IPS-NIHi11 (cell line): ENCODE measurements at places on chromosomes 11 and 22.

DNA sequence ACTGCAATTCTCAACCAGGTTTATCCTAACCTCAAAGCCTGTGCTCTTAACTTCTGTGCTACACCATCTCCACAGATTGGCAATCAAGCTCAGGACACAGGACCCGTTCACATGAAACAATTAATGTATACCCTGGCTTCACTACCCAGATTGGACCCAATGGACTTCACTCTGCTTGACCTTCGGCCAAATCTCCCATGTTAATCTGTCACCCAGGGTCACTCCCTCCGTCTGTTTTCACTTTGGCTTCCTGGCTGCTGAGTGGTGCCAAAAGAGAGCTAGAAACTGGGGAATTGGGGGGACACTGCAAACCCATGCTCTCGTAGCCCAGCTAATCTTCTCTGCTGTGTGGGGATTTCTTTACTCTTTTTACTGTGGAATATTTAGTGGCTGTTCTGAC is 216.1 kb upstream of the ZC3H12C start:
- DNase-seq, result no peak

GRCh38 chr11:79331203-79331901 is 109.5 kb downstream of the TENM4 start:
- DNase-seq, result no peak

GRCh38 chr11:26333906-26334305 is 2.0 kb downstream of the ANO3 start:
- no peak for DNase-seq

GRCh38 chr11:84146826-84147225 is 860.7 kb upstream of the CCDC90B start:
- no peak for DNase-seq

DNA sequence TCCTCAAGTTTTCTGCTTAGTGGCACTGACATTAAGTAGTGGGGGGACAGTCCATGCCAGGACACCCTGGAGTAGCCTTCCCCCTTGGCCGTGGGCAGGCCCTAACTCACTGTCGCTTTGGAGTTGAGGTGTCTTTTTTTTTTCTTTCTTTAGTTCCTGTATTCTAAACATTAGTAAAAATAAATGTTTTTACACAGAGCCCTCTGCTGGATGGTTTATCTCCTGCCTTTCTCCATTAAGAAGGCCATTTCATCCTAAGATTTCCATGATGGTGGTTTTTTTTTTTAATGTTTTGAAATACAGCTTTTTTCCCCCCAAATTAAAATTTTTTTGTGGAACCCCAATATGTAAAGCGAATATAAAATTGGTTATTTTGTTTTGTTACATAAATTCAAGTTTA is 1.8 kb upstream of the TIGD3 start:
- DNase-seq, result no peak

- DNase-seq, result peak; percentile 92
Measured at GRCh38 chr11:117443266-117444186, 115.9 kb downstream of the CEP164 start.

DNA sequence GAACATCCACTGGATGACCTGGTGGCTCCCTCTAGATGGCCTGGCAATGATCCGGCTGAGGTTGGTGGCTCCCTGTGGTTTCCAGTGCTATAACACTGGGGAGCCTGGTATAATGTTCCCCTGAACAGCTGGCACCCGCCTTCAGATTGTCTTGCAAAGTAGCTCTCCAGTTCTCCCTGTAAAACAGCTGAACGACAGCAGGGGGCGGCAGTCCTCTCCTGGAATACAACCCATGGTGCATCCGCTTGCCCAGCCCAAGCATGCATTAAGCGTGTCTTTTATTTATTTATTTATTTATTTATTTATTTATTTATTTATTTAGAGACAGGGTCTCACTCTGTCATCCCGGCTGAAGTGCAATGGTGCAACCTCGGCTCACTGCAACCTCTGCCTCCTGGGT is 258.9 kb downstream of the BUD13 start:
- peak; percentile 64 for DNase-seq

DNA sequence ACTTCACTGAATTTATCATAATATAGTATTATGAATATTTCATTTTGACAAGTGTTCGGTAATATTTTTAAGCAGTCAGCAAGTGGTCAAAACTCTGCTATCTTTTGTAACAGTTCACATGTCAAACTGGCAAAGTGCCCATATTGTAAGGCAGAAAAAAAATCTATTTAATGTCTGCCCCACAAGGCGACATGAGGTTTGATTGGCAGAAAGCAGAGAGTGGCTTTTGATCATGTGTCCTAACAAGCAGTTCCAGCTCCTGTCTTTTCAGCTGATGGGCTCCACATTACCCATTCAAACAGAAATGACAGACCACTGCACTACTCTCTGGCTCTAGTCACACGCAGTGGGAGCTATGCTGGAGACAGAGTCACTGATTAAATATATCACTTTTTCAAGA is 59.0 kb downstream of the SOX6 start:
- no peak for DNase-seq

DNA sequence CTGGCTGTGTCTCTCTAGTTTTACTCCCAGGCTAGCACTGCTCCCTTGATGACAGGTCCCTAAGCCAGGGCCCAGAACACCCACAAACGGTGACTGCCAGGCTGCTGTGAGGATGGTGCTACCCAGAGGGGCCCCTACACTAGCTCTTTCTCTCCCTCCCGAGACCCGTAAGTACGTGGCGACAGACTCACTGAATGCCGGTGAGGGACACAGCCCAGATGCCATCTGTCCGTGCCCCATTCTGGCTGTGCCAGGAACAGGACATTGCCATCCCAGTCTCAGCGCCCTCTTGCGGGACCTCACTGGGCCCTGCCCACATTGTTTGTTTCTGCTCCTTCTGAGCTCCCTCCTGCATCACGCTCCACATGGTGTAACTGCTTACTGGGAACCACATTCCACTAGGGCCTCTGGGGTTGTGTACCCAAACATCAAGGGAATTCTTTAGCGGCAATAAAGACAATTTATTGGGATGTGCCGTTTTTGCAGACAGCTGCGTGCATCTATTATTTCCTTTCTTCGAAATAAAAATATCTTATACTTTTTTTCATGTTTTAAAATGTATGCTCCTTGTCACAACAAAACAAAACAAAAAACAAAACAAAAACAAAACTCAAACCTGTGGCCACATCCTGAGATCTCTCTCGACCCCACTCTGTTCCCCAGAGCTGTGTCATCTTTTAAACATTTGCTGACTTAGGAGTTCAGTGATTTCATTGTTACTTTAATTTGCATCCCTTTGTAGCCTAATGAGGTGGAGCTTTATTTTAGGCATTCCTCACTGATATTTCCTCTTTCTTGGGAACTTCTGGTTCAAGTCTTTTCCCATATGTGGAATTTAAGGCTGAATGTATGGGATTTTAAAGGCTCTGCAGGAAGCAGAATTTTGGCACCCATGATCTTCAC is 4.4 kb upstream of the TPCN2 start:
- DNase-seq, result peak; percentile 69

GRCh38 chr11:1750840-1751530 is 590 bp upstream of the IFITM10 start:
- no peak for DNase-seq

- DNase-seq, result no peak
Measured at GRCh38 chr11:43879789-43880639, 617 bp upstream of the ALKBH3 start.

GRCh38 chr11:56916587-56916986 is 72.1 kb upstream of the OR5AK2 start:
- no peak for DNase-seq

- no peak for DNase-seq
Measured at GRCh38 chr11:82930229-82930628, 28.7 kb downstream of the DDIAS start.

DNA sequence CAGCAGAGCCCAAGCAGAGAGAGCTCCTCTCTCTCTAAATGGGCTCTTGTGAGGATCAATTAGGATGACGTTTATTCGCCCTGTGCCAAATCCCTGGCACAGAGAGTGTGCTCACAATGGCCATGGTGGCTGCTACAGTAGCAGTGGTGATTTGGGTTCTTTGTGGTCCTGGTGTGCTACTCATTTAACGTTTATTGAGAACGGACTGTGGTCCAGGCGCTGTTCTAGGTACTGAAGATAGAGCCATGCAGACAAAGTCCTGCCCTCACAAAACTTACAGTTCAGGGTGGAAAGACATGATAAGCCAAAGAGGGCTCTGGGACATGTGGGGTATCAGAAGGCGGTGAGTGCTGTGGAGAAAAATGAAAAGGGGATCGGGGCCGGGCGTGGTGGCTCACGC is 5.3 kb downstream of the OTUB1 start:
- DNase-seq, result no peak

DNA sequence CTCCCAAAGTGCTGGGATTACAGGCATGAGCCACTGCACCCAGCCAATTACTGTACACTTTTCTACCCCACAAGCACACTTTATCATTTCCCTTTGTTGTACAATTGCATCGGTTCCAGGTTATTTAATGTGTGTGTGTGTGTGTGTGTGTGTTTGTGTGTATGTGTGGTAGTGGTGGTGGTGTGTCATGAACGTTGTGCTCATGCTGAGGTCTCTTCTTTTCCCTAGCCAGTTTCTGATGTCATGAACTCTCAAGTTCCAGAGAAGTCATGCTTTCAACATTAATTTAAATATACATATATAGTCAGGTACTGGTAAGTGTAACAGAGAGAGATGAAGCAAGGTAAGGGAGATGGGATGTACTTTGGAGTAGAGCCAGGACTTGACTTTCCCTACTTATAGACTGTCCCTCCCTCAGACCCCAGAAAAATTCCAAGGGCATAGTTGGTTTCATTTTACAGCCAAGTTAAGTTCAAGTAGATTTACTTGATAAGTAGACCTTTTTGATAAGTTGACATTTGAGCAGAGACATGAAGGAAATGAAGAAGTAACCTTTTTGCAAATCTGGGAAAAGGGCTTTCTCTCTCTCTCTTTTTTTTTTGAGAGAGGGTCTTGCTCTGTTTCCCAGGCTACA is 42.7 kb downstream of the WEE1 start:
- DNase-seq, result no peak
